ENCODE measurements at places on chromosomes 16 and 17.

DNA sequence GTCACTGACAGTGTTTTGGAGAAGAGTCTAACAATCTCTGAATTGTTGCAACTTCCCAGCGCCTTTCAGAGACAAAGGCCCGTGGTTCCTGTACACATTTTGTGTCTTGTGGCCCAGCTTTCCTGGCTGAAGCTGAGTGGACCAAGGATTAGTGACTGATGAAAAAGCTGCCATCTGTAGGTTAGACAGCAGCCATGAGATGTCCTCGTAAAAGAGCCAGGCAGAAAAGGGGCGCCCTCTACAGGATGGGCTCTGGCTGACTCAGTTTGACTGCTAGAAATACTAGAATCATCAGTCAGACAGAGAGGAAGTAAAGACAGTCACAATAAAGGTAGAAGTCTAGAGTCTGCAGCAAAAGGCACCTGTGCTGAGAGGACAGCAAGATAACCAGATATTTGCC lies 26.5 kb upstream of the NF1 start:
- DNase-seq = peak; percentile 35

GRCh38 chr17:49112936-49113335 lies 19.6 kb upstream of the B4GALNT2 start:
- DNase-seq = no peak

GRCh38 chr17:82603981-82604448 lies 44.2 kb downstream of the WDR45B start:
- DNase-seq = no peak

- no peak for DNase-seq
Measured at GRCh38 chr17:31588034-31588433, 196.6 kb downstream of the RAB11FIP4 start.

- DNase-seq = no peak
Measured at GRCh38 chr17:73140566-73140965, 24.2 kb upstream of the SSTR2 start.

- no peak for DNase-seq
Measured at GRCh38 chr17:79806446-79806760, 9.5 kb upstream of the CBX8 start.

DNA sequence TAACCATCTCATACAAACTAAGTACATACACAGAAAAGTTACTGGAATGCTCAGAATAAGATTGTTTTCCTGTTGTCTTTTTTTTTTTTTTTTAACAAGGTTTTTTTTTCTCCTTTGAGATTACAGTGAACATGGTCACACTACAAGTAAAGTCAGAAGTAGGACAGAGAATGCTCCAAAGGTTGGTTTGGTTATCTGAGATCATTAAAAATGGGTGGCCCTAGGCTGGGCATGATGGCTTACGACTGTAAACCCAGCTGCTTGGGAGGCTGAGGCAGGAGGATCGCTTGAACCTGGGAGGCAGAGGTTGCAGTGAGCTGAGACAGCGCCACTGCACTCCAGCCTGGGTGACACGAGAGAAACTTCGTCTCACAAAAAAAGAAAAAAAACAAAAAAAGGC lies 6.9 kb upstream of the ST6GALNAC1 start:
- DNase-seq = no peak

DNA sequence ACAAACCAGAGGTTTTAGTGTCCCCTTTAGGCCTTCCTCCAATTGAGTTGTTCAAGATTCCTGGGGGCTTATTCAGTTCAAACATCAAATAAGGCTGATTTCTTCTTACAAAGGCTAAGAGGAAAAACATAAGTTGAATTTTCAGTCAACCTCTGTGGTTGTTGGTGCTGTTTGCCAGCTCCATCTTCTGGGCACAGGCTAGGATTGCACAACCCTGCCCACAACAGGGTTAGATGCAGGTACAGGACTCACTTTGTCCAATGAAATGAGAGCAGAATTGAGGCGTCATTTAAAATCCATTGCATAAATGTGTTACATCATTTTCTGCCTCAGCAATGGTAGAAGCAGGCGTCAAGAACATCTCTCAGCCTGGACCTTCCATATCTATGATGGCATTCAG lies 173.3 kb downstream of the PMP22 start:
- no peak for DNase-seq

- no peak for DNase-seq
Measured at GRCh38 chr17:15442311-15443180, 24.9 kb downstream of the CDRT4 start.

- no peak for DNase-seq
Measured at GRCh38 chr16:21643785-21644184, 8.6 kb downstream of the IGSF6 start.

DNA sequence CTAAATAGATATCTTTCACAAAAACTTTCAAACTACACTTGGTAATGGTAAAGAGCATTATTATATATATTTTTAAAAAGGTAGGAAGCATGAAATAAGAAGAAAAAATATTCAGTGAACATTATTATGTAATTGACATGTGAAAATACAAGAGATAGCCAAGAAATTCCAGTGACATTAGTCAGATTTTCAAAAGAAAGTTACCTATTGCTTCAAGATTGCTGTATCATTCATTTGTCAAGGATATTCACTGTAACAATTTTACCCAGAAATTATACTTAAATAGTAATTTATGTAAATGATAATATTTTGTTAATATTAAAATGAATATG lies 350.2 kb downstream of the KIF2B start:
- DNase-seq = no peak

GRCh38 chr17:67474081-67474661 lies 97.1 kb downstream of the PITPNC1 start:
- peak; percentile 82 for DNase-seq

DNA sequence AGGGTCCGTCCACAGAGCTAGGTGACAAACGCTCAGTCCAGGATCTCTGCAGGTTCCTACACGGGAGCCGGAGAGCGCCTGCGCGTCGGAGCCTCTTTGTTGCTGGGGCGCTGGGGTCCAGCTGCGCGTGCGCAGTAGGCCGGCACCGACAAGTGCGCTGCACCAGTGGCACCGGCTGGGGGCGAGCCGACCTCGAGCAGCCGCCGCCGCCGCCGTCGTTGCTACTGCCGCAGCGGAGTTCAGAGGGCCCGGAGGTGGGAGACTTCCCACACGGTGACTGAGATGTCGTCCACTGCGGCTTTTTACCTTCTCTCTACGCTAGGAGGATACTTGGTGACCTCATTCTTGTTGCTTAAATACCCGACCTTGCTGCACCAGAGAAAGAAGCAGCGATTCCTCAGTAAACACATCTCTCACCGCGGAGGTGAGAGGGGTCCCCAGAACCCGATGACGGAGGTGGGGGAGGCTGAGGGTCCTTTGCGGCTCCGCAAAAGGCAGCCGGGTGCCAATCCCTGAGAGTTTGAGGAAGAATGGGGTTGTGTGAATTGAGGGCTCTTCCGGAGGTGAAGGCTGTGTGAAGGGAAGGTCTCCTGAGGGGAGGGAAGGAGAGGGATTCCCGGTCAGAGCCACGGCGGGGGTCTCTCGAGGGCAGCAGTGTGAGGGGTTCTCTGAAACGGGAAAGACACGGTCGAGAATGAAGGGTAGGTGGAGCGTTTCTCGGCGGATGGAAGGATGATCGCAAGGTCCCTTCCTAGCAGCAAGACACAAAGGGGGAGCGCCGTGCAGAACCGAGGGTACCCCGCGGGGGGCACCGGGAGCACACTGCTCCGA lies at the start of gene GDPD1:
TSS of gene GDPD1 (plus strand) at position 184 of the 831 bp plus-strand sequence. CDS start at position 283, 99 bp downstream.
- peak; percentile 88 for DNase-seq

GRCh38 chr16:78448658-78449271 lies 349.3 kb downstream of the WWOX start:
- no peak for DNase-seq

- peak; percentile 7 for DNase-seq
Measured at GRCh38 chr17:6608321-6608720, 32.2 kb downstream of the KIAA0753 start.
